ENCODE measurements at places on chromosomes 5 and 9.

DNA sequence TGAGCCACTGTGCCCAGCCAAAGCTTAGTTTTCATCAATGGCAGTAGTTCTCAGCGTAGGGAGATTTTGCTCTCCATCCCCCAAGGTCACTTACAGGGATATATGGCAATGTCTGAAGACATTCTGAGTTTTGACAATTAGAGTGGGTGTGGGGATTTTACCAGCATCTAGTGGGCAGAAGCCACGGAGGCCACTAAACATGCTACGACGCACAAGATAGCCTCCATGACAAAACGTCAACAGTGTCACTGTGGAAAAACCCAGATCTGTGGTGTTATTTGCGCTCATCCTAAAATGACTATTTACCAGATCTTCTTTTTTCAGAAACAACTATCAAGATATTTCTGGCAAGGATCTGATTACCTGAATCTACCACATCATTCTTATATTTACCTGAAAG is 68.2 kb downstream of the CDC14B start:
- peak; percentile 14 for DNase-seq

GRCh38 chr9:68817079-68817875 is 112.2 kb downstream of the PIP5K1B start:
- DNase-seq, result no peak

- DNase-seq, result no peak
These were observed 93.8 kb downstream of the NXNL2 start for GRCh38 chr9:88628811-88629210.

DNA sequence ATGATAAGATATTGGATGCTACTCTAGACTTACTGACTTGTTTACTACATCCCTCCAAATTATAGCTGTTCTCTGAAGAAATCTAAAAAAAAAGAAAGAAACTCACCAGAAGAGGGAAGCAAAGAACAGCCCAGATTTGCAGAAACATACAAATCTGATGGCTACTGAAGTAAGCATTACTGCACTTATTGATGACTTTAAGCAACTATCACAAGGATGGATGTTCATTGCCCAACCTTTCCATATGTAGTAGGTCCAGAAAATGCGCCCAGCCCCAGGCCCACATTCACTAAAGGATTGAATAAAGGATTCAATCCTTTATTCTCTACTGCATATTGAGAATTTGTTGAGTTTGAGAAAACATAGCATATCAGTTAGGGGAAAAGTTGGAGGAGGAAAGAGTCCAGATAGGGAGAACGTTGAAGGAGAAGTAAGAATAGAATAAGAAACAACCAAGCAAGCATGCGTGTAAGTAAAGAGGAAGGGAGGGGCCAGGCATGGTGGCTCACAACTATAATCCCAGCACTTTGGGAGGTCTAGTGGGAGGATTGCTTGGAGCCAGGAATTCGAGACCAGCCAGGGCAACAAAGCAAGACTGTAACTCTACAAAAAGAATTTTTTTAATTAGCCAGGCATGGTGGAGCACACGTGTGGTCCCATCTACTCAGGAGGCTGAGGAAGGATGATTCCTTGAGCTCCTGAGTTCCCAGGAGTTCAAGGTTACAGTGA is 33.8 kb upstream of the DTWD2 start:
- DNase-seq, result no peak

GRCh38 chr5:67400752-67401151 is 204.2 kb upstream of the CD180 start:
- no peak for DNase-seq

- no peak for DNase-seq
These were observed 127.1 kb downstream of the GOLPH3 start for GRCh38 chr5:32047056-32047455.

GRCh38 chr5:138601444-138601843 is 26.2 kb upstream of the HSPA9 start:
- no peak for DNase-seq

DNA sequence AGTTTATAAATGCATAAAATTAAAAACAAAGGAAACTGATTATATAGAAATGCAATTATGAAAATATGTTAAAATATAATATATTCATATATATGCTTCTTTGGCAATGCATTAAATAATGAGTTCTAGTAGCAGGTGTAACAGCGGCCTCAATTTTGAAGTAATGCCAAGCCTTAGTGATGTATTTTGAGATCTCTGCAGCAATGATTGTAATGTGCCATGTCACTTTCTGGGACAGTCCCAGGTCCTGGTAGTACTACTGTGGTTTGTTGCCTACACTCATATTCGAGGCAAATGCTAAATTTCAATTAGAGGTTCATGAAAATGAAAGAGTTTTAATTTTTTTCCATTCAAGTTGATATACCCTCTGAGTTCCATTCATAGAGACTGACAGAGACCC is 75.8 kb upstream of the ORM1 start:
- DNase-seq, result no peak

GRCh38 chr5:10578869-10579268 is 15.0 kb downstream of the ANKRD33B start:
- no peak for DNase-seq

DNA sequence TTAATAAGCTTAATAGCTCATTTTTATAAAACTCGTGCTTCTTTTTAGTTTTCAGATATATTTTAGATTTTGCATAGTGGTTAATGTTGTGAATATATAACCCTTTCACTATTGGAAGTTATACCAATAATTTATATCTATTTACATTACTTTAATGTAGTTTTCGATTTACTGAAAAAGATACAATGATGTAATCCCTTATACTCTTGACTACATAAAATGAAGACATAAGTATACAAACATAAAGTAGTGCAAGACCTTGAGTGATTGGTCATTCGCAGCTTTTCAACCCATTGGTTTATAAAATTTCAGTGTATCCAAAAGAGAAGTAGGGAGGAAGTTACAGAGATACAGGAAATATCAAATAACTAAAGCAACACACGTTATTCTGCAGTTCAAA is 84.3 kb upstream of the GRHPR start:
- DNase-seq, result no peak
